NB4 (cell line): ENCODE measurements at places on chromosomes 4 and X.

DNA sequence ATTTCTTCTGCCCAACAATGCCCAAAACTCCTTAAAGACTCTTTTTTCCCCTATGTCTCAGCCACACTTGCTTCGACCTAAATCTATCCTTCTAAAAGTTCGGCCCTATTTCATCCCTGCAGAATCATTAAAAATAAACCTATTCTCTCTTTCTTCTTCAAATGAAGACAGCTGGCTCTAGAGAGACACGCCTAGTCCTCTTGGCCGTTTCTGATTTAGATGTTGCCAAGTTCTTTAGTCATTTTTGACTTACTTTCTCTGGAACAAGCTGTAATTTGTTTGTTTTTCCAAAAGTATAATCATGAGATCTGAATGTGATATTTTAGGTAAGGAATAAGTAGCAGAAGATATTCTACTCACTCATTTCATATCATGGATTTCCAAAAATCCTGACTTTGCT, 211.6 kb downstream of the CENPC start:
- no peak for DNase-seq

DNA sequence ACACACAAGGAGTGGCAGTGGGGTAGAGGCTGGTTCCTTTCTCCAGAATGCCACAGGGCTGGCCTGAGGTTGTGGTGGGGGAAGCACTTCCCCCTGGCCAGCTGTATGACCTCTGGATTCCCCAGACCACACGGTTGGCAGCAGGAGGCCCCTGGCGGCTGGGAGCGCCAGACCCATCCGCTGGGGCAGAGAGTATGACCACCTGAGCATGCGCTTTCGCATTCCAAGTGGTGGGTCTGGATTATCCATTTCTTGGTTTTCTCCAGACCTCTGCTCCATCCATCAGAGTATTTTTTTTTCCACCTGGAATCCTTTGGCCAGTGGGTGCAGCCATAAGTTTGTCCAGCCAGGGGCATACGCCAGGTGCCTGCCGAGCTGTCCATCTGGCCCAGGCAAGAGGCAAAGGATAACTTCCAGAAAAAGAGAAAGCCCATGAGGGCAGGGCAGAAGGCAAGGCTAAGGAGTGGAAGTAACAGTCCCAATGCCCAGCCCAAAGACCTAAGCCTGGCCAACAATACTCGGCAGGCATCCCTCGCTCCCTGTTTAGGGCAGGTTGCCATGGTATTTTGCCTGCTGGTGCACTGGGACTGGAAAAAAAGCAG, 39.3 kb downstream of the NHSL2 start:
- DNase-seq: no peak

DNA sequence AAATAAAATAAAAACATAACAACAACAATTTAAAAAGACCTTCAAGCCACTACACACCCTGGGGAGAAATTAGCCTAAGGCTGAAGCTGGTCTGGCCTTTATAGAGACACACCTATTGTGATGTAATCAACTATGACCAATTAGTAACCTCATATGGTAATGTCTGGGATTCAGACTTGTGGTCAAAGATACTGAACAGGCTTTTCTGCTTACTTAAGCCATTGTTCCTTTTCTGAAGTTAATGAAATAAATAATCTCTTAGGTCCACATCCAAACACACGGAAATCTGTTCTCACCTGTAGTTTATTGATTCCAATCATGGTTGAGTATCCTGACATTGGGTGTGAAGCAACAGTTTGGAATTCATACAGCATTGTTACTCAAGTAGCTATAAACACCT, 152.5 kb downstream of the PLS3 start:
- DNase-seq: no peak

GRCh38 chr4:176467001-176467400, 147.2 kb downstream of the SPCS3 start:
- no peak for DNase-seq

- no peak for DNase-seq
These were observed 154.3 kb upstream of the EDNRA start for GRCh38 chr4:147326591-147326990.

DNA sequence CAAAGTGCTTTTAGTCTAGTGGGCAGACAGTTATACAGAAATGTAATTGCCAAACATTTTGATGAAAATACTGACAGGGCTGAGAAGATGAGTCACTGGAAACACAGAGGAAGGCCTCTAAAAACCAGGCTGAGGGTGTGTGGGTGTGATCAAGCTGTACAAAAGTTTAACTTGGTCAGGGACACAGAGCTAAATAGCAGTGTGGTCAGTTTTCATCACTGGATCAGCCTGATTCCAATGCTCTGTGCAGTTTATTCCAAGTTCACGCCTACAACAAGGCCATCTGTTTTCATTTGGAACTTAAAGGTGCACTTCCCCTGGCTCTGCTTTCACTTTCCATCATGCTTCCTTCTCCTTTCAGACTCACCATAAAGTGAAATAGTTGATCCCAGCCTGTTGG, 10.6 kb downstream of the CENPVL3 start:
- no peak for DNase-seq
